Suppressor macrophage treated with lipopolysaccharide for 4 hours (primary cell): ENCODE measurements at places on chromosomes 1 and 21.

DNA sequence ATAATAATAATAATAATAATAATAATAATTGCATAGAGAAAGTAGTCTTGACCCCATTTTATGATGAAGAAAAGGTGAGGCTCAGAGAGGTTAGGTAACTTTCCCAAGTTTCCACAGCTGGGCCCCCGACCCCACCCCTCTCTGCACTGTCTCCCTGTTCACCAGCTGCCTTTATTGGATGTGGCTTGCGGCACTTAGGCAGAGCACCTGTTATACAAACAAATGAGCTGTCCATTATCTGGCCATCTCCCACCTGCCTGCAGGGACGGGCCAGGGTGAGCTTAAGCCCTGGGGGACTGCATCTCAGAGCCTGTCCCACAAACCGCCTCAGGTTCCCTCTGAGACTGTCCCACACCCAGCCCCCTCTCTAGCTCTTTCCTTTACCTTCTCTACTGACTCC, 10.1 kb upstream of the EFNA1 start:
- no peak for DNase-seq

DNA sequence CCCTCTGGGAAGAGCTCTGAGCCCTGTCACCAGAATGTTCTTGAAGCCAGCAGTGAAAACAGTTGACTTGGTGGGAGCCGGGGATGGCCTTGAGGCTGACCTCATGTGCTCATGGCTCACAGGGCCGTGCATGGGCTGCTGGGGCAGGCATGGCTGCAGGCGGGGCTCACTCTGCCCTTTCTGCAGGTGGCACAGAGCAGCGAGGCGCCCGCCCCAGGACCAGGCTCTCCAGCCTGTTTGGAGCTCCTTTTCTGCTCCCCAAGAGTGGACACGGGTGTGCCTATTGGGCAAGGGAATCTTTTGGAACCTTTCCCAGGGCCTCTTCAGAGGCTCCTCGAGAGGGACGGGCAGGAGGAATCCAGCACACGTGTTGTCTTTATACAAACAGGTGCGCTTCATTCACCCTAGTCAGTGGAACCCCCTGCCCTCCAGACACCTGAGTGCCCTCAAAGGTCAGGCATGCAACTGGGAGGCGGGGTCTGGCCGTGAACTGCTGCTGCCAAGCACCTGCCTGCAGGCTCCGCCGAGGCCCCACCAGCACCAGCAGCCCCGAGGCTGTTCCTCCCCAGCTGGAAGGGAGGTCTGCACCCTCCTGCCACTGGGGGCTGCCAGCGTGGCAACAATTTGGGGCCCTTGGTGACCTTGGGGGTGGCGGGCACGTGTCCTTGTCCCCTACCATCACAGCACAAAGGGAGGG, 2.6 kb upstream of the TTC34 start:
- DNase-seq, result no peak

DNA sequence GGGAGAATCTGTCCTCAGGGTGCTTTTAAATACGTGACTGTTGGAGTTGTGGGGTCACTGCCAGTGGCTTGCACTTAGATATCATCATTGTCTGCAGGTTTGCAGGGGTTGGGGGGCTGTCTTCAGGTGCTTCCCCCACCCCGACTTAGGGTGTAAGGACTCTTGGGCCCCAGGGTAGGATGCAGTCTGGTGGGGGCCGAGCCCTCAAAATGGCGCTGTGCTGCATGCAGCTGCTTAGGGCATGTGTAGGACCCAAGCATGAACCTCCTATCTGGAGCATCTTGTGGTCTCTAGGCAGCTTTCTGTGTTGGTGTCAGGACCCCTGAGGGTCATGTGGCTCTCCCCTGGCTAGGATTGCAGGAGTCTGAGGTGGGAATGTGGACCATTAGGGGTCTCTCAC, 55.6 kb upstream of the B3GALT2 start:
- DNase-seq, result no peak

- DNase-seq, result peak; percentile 75
These were observed 172.3 kb downstream of the SIPA1L2 start for GRCh38 chr1:232457595-232457994.

- DNase-seq, result no peak
These were observed 130.9 kb downstream of the UCK2 start for GRCh38 chr1:165958306-165958705.

DNA sequence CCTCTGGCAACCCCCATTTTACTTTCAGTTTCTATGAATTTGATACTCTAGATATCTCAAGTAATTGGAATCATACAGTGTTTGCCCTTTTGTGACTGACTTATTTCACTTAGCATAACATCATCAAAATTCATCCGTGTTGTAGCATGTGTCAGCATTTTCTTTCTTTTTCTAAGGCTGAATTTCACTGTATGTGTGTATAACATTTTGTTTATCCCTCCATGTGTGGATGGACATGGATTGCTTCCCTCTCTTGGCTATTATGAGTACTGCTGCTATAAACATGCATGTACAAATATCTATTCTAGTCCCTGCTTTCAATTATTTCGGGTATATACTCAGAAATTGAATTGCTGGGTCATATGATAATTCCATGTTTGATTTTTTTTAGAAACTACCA, 97.3 kb downstream of the MAP3K21 start:
- DNase-seq, result no peak

DNA sequence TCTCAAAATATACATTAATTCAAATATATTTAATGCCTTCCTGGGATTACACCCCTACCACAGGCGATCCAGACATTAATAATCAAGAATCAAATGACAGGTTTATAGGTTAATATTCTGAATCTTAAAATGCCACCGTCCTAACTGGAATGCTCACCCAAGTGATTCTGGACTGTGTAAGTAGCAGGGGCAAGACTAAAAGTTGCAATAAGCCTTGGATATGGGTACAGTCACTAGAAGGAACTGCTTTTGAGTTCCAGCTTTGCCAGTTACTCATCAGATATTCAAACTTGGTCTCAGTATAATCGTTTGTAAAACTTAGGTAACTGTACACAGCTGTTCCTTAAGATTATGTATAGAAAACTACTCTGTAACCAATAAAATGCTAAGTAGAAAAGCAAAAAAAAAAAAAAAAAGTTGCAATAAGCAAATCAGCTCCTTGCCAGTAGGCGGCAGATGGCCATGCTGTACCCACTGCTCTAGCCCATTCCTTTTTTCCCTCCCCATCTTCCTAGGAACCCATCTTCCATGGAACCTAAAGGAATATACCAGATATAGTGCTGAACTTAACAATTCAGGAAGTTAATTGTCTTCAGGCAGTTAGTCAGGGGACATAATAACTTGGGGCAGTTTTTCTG, 10.5 kb downstream of the RO60 start:
- DNase-seq, result no peak
